ENCODE measurements at places on chromosomes 7 and 10.

- H3K36me3 ChIP-seq: peaks cover 3% of the 10 kb centered on the region
- no peak overlapping the region for H3K4me3 ChIP-seq
- no peak overlapping the region for H3K27ac ChIP-seq
- no peaks in the 10 kb centered on the region for H3K4me1 ChIP-seq
- DNase-seq: no peak
- H3K27me3 ChIP-seq: no peaks in the 10 kb centered on the region
Observed at GRCh38 chr7:105487579-105488571, 34.2 kb downstream of the PUS7 start.

DNA sequence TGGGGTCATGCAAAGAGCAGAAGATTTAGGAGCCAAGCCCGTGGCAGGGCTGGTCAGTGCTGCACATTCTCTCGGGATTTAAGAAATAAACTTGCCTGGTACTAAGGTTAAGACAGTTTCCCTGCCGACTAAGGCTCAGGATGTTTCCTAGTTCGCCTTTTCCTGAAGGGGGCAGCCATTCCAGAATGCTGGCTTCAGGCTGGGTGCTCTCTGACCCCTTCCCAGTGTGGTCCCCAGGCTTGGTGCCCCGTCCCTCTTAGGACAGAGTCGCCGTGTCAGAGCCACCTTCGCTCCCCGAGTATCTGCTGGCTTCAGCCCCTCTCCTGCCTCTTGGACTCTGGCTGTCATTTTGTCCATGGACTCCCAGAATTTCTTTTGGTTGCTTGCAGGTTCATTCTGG, 117.2 kb downstream of the ELFN1 start:
- DNase-seq: no peak
- no peak overlapping the region for H3K27ac ChIP-seq
- no peaks in the 10 kb centered on the region for H3K36me3 ChIP-seq
- no peaks in the 10 kb centered on the region for H3K27me3 ChIP-seq
- H3K4me1 ChIP-seq: no peaks in the 10 kb centered on the region
- no peak overlapping the region for H3K4me3 ChIP-seq

- H3K36me3 ChIP-seq: peaks cover 18% of the 10 kb centered on the region
- H3K27me3 ChIP-seq: no peaks in the 10 kb centered on the region
- H3K27ac ChIP-seq: no peak overlapping the region
- no peak for DNase-seq
- no peaks in the 10 kb centered on the region for H3K4me1 ChIP-seq
Observed at GRCh38 chr7:16619979-16620408, 25.6 kb downstream of the ANKMY2 start.

DNA sequence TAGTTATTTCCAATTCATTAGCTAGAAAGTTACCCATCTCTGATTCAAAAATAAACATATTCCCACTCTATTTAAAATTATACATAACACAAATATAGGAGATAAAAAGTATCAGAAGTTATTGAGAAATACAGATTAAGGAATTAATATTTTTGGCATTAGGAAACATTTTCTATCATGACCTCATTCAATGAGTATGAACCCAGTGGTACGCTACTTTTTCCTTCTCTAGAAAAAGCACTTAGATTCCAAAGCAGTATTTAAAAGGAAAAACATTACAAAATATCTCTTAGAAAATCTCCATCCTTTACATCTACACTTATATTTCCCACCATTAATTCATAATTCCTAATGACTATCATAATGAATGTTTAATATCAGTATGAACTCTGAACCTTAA, 240.6 kb upstream of the GNAI1 start:
- no peak for DNase-seq
- no peak overlapping the region for H3K4me3 ChIP-seq
- H3K4me1 ChIP-seq: no peaks in the 10 kb centered on the region
- no peak overlapping the region for H3K27ac ChIP-seq
